ENCODE measurements at places on chromosomes 1 and 21.

GRCh38 chr21:29238053-29238966 is 60.4 kb upstream of the BACH1 start:
- no peak for DNase-seq

DNA sequence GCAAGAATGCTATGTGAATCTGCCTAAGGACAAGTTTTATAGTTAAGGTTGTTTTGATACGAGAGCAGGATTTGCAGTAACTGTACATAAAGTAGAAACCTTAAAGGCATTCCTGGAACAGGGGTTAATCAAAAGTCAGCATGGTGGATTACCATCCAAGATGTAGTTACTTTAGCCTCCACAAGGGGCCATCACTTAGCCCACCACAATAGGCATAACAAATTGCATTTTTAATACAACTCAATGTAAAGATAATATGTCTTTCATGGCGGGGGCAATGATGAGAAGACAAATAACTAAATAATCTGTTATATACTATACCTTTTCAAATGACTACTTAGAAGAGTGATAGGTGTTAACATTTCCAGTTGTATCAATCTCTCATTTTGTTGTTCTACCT is 611.2 kb upstream of the ADGRL4 start:
- DNase-seq = no peak

GRCh38 chr1:178529364-178530036 is 16.6 kb downstream of the TEX35 start:
- no peak for DNase-seq

GRCh38 chr1:234862944-234863515 is 253.1 kb upstream of the IRF2BP2 start:
- no peak for DNase-seq

- no peak for DNase-seq
Measured at GRCh38 chr1:192967901-192968300, 91.3 kb downstream of the UCHL5 start.

DNA sequence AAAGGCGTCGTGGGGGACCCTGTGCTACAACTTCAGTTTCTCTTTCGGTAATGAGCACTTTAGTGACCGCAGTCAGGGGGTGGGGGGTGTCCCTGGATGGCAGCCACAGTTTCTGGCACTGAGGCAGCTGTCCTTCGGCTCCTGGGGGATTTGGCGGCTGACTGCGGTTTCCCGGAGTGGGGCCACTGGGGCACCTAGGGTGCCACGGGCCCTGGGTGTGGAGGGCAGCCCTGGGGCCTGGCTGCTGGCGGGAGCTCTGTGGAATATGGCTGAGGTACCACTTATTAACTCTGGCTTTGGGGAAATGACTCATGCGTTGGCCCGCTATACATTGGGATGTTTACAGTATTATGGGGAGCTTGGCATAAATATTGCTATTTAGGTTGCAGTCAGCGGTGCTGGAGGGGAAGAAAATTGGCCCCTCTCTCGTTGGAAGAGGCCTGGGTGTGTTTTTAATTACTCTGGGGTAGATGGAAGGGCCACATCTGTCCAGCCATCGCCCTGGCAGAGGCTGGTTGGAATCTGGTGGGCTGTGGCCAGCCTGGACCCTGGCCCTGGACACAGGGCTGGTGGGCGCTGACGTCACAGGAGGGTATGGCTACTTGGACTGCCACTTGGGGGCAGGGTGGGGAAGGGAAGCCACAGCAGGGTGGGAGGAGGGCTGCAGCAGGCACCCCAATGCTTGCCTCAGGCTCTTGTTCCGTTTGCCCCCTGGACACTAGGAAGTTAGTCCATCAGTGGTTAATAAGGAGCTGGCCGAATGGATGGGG is 2.0 kb downstream of the EPHB2 start:
- no peak for DNase-seq

DNA sequence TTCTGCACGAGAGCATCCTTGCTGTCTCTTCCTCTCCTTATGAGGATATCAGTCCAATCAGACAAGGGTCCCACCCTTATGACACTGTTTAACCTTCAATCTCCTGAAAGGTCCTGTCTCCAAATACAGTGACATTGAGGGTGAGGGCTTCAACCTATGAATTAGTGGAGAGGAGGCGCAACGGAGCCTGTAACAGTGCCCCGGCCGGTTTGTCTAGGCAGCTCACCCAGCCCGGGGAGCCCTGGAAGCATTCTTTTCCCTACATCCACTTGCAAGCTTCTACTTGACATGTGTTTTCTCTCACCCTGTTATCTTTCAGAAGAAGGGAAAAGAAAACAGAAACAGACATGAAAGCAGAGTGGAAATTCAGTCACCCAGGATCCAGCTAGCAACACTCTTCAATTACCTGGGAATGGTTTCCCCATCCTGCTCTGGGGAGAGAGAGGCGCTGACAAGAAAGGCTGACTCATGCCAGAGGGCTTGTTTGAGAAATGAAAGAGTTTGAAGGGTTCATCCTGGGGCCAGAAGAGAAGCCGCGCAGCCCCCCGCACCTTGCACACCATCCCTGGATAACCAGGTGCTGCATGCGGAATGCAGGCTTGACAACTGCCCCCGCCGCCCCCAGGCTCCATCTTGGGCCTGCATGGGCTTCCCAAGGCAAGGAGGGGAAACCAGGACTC is 394.9 kb downstream of the NPHP4 start:
- no peak for DNase-seq

DNA sequence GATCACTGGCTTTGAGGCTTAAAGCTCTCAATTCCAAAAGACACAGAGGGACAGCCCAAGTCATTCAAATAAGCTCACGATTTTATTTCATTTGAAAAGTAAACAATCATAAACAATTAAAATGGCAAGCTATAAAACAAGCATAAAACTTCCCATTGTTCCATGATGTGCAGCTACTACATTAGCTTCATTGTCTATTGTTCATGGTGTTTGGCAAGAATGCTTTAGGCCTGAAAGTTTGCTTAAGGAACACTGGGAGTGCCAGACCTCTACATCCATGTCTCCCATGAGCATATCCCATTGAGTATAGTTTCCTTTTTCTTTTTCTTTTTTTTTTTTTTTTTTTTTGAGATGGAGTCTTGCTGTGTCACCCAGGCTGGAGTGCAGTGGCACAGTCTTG is 286.1 kb upstream of the ESRRG start:
- DNase-seq = no peak

DNA sequence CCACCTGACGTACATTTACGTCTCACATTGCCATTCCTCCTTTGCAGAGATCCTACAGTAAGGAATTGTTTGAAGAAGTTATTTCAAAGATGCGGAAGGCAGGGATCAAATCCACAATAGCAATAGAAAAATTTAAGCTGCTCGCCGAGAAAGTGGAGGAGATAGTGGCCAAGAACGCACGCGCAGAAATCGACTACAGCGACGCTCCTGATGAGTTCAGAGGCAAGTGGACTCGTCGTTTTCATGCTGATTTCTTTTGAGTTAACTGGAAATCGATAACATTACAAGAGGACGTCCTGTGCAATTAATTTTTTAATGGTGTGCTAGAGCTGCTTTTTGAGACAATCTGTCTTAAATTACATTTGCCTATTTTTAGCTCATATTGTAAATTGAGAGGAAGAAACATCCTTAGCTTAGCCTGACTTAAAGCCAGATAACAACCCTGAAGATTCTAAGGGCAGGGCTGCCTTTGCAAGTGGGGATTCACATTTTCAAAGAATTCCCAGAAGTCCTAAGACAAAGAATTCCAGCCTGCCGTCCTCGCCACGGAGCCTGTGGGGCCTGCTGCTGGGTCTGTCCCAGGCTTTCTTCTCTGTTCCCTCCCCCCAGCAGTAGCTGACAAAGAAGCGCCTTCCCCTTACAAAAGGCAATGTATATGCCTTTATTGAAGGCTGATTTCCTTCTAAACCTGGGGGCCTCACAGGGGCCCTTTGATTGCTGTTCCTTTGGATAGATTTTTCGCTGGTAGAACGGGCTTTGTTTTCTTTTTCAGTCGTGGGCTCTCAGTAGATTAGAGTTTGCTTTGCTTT is 31.6 kb upstream of the KIF1B start:
- no peak for DNase-seq

Measured in activated T-helper 1 cell treated with Interleukin-2 at 50 U/mL for 16 hours (primary cell).